ENCODE measurements at places on chromosomes 16 and 17.
A peak's percentile ranks its signal among the peaks of the same experiment; 100 is the strongest.

GRCh38 chr16:89536886-89537548 is 23.5 kb upstream of the RPL13 start:
- no peak for DNase-seq

DNA sequence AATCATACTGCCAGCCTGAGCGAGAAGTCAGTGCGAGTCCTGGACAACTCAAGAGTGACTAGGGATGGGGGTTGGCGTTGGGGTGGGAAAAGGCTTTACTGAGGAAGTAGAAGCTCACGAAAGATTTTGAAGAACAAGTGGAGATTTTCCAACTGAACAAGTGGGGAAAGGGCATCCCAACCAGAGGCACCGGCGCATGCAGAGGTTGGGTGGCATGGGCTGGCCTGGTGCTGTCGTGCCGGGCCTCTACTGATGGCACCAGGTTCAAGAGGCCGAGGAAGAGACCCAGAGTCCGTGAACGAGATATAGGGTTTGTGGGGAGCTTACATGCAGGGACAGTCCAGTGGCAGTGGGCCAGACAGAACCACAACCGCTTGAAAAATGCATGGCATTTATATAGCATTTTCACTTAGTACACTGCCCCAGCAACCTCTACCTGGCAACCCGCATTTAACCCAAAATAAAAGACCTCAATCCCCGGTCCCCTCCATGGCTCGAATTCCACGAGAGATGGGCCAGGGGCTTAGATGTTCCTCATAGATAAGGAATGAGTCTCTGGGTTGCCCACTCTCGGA is 7.7 kb upstream of the ITGA3 start:
- no peak for DNase-seq

DNA sequence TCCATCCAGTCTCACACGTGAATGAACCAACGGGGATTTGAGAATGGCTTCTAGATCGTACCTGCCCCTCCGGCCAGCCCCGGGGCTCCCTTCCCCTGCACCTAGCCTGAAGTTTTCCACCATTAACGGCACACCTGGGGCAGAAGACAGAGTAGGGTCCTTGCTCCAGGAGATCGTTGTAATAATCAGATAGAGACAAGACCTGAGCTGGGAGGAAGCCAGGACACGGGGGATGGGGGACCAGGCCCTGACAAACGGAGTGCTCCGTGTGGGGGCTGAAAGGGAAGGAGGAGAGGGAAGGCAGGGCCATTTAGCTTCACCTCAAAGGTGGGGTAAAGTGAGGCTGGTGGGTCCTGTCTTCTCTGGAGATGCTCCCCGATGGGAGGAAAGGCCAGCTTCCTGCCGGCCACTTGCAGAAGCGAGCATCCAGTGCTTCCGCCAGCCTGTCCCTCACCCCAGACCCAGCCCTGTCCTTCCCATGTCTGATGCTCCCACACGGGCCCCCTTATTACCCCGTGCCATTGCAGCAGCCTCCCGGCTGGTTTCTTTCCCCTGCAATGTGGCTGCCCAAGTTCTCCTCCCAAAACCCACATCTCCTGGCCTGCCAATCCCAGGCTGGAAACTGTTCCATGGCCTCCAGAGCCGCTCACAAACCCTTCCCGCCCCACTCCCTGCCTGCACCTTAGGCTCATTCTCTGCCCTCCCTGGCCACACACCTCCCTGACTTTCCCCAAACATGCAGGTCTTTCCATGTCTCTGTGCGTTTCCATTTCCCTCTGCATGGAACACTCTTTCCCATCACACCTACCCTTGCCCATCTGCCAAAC is 79.3 kb downstream of the MRC2 start:
- DNase-seq: no peak

DNA sequence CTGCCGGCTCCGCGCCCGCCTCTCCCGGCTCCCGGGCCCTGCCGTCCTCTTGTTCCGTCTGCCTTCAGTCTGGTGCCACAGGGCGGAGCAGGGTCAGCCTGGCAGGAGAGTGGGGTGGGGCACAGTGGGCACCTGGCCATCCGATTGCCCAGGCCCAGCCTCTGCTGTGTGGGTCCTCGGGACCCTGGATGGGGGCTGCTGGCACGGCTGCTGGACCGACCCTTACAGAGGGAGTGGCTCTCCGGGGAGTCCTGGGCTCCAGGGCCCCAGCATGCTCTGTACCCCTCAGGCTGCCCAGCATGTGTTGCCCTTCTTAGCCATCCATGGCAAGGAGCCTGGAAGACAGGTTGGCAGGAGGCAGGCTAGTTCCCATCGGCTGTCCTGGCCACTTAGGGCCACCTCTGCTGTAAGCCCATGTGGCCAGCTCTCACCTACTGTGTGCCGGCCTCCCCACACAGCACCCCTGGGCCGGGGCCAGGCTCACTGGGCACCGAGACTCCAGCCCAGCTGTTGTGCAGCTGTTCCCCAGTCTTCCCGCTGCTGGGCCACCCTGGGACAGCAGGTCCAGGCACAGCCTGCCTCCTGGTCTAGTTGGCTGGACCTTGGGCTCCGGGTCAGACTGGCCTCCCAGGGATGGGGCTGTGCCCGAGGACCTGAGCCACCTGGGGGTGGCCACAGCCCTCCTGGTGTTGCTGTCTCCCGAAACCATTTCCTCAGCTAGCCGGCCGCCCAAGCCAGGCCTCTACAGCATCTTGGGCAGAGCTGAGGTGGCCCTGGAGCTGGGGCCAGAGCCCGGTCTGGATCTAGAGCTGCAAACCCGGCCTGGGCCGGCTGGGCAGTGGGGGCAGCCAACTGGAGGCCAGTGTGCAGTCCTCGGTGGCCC is 24.9 kb downstream of the BAHCC1 start:
- DNase-seq: no peak

- DNase-seq: no peak
These were observed 7.1 kb downstream of the NUDT16L1 start for GRCh38 chr16:4700380-4700996.

DNA sequence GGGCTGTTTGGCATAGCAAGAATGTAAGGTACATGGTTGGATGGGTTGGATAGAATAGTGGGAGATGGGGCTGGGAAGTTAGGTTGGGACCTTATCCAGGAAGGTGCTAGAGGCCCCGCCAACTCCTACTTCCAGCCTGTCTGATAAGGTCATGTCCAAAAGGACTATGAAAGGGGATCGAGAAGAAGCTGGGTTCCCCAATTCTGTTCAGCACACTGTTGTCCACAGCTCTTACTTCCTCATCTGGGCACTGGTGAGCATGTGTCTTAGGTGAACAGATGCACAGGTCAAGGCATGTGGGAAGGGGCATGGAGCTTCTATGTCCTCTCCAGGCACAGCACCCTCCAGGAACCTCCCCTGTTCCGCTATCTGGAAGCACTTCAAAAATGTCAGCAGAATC is 5.6 kb upstream of the ULK2 start:
- DNase-seq: no peak

GRCh38 chr17:29037739-29038084 is 5.2 kb upstream of the PIPOX start:
- no peak for DNase-seq

- DNase-seq: no peak
These were observed 8.5 kb downstream of the OSBPL7 start for GRCh38 chr17:47813077-47813476.

GRCh38 chr17:7220593-7221277 is 997 bp downstream of the ACADVL start:
- no peak for DNase-seq

GRCh38 chr17:77151186-77151585 is 10.4 kb downstream of the SEC14L1 start:
- no peak for DNase-seq

GRCh38 chr17:44689477-44690217 is at the start of gene CCDC43:
Gene CCDC43, minus strand, starts transcription at chr17:44689776. Its CDS starts 23 bp downstream, at chr17:44689753.
- peak; percentile 98 for DNase-seq

Measured in HTR-8/SVneo (cell line).